ENCODE measurements at places on chromosomes 4 and X. TPM values are rescaled to one million over a fixed set of nuclear protein-coding genes. Genes with fewer than 3 reads are reported as not detected.

Gene NIPAL1
- 2.0 TPM for total RNA-seq

- no peak for DNase-seq
Observed at GRCh38 chr4:1307951-1308735, 18.5 kb downstream of the MAEA start.

Gene PPARGC1A
- 14.2 TPM for total RNA-seq

DNA sequence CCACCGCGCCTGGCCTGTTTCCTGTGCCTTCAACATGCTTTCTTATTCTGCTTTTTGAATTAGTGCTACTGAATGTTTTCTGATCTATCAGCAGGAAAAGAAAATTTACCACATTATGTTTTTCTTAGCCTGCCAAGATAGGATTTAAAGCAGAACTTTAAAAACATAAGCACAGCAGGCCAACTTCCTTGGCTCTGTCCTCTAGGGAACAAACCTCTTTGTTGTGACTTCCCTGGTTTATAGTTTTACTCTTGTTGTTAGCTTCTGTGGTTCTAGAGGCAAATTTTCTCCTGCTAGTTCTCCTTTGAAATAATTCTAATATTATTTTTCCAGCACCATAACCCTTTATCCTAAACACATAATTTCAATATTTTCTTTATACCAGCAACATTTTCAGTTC lies 605.1 kb downstream of the ADGRL3 start:
- DNase-seq: no peak

GRCh38 chr4:182648766-182649165 lies 268.4 kb downstream of the DCTD start:
- DNase-seq: no peak

Gene FOXR2
- not detected for total RNA-seq

DNA sequence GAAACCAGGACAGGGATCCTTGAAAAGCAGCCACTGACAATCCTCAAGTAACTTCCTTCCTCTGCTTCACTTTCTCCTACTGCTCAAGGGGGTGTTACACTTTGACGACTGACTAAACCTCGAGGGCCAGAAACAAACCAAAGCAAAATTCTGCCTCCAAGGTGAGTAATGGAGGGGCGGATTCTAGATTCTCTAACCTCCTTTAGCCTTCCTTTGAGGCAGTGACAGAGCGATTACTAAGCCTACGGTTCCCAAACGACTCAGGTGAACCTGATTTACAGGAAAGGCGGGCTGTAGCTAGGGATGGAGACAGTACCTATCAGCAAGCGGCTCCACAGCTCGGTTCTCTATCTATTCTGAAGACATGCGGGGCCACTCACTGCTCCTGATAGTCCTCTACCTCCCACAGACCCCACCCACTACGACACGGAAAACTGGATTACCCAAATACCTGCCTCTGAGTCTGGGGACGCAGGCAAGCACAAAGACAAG lies 487 bp downstream of the TBCK start:
- no peak for DNase-seq

GRCh38 chrX:13334491-13334890 lies 14.6 kb upstream of the ATXN3L start:
- no peak for DNase-seq

DNA sequence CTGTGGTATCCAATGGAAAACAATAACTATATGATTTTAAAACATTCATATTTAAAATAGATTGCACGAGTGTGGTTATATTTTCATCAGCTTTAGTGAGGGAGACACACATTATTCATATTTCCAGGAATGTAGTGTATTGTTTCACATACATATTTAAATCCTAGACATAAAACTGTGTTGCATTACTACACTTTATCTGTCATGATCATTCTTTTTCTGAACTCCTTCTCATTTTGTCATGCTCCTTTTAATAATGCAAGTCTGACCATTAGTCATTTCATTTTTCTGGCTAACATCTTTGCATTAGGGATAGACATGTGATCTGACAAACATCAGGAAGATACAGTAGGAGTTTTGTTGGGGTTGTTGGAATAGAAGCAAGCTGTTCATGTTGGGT lies 1382.7 kb downstream of the PCDH7 start:
- DNase-seq: no peak

- DNase-seq: no peak
Observed at GRCh38 chr4:157992038-157992705, 180.7 kb downstream of the GASK1B start.

Data from upper lobe of right lung (tissue), 1 donor.